ENCODE measurements at places on chromosomes 5 and 9. TPM values are rescaled to one million over a fixed set of nuclear protein-coding genes. Genes with fewer than 3 reads are reported as not detected.

GRCh38 chr5:169242175-169242848 lies 58.6 kb downstream of the SLIT3 start:
- no peak for DNase-seq

GRCh38 chr5:73272351-73272750 lies 99.4 kb downstream of the TMEM174 start:
- DNase-seq: no peak

DNA sequence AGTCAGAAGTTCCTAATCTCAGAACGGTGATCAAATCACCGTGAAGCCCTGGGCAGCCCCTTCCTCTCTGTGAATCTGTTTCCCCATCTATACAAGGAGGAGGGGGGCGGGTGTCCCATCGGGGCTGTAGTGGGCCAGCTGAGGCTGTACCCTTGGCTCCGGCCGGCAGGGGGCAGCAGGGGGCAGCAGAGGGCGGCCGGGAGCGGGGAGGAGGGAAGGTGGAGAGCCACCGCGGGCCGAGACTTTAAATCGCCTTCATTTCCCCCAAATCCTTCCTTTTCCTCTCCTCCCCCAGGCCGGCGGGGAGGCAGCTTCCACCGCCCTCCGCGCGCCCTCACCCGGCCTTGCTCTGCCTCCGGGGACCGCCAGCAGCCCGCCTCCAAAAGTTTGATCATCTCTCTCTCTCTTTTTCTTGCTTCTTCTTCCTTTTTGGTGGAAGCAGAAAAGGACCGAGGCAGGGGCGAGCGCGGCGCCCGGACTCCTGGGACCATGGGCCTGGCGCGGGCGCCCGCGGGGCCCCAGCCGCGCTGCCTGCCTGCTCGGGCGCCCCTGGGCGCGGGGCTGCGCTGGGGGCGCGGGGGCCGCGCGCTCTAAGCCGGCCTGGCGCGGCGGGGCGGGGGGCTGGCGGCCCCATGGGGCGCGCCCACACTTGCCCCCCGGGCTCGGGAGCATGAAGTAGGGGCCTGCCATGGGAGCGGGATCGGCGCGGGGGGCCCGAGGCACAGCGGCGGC lies at the start of gene COL27A1:
Gene COL27A1 (plus strand): TSS at position 275 of the 732 bp plus-strand sequence. CDS start 414 bp downstream, at position 689.
- peak; percentile 79 for DNase-seq

DNA sequence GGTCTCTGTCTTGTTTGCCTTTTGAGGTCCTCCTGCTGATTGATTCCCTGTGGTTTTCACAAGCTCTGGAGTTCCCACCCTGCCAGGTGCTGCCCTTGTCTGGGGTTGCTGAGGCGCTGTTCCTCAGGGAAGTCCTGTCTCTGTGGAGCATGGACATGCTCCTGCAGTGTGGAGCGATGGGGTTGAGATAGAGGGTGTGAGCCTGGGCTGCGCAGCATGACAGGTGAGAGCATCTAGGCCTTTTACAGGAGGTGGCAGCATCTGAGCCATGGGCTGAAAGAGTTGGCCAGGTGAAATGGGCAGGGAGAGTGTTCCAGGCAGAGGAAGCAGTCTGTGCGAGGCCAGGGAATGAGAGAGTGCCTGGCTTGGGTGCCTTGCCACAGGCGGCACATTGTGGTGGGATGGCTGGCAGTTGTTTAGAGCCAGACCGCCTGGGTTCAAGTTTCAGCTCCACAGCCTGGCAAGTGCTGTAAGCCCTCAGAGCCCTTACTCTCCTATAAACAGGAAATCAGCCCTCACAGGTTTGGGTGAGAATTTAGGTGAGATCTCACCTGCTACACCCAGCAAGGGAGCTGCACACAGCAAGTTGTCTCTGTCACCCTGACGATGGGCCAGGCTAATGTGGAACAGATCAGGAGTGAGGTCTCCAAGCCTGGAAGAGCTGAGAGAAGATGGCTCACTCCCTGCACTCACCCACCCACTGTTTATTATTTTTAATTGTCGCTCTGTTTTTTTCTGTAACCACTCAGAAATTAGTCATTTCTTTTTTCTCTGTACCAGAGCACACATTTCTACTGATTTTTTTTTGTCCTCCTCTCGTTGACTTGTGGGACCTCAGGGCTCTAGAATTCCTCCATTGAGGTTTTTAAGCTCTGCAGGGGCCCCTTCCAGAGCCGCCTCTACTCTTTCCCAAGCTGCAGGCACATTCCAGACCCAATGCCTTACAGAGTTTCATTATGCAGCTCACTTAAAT lies 19.6 kb downstream of the TCOF1 start:
- no peak for DNase-seq

- no peak for DNase-seq
These were observed 28.5 kb downstream of the KCNMB1 start for GRCh38 chr5:170360709-170361108.

DNA sequence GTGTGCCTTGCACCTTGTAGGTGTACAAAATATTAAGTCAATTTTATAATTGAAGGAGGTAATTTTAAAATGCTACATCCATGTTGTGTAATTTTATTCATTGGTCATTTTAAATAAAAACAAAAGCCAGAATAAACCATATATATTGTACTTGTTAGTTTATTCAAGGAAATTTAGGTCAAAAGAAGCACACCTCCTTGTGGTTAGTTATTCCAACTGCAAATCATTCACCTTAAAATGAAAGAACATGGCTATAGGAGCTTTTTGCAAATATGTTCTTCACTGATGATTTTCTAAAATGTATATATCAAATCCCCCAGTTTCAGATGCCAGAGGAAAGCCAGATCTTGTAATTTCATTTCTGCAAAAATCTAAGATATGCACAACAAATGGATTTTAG lies 5.4 kb upstream of the MOCS2 start:
- DNase-seq: no peak

DNA sequence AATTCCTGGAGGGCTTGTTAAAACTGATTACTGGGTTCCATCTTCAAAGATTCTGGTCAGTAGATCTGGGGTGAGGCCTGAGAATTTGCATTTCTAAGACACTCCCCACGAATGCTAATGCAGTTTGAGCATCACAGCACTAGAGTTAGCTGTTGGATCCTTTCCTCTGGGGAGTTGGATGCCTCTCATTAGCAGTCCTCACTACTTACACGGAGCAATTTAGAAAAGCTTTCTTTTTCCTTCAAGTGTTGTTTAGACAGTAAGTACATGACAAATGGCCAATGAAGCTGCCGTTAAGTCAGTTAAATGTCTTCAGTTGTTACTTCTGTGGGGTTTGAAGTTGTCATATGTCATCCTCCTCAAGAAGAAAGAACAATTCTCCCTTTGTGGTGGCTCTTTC lies 74.9 kb upstream of the HMHB1 start:
- DNase-seq: no peak

DNA sequence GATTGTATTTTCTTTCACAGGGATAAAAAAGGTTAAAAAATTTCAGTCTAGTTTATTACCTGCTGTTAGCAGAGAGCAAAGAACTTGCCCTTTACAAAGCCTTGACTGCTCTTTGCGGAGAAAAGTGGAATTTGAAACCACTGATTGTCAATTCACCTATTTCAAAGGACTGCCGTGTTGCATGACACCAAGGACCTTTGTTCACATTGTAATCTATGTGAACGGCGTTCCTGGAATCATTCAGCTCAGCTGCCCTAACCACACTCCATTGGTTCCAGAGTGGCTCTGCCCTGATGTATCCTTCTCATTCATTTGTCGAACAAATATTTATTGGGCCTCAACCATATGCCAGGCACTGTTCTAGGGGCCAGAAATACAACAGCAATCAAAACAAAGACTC lies 377.5 kb upstream of the RFX3 start:
- DNase-seq: no peak

- no peak for DNase-seq
These were observed 70.1 kb upstream of the NXNL2 start for GRCh38 chr9:88464851-88465250.

GRCh38 chr5:128538000-128538249 lies at the start of gene FBN2:
TSS of gene FBN2 (minus strand) at chr5:128538245. CDS start at chr5:128537603, 642 bp downstream.
- no peak for DNase-seq

GRCh38 chr5:88680253-88681132 lies 202.5 kb downstream of the MEF2C start:
- no peak for DNase-seq

- DNase-seq: no peak
These were observed 144.3 kb downstream of the GIN1 start for GRCh38 chr5:102975457-102976182.

DNA sequence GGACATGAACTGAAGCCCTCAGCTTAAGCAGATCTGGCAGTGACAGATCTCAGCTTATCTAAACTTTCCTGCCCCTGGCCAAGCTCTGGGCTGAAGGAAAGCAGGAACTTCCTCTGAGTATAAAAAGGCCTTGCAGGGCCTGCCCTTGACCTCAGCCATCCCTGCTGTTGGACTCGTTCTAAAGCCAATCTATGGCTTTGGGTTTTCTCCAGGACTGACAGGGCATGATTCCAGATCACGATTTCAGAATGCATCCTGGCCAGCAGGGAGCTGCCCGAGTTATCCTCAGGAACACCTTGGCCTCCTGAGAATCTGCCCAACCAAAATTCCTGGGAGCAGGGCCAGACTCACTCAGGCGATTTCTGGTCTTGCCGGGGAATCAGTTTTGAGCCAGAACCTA lies 502.7 kb downstream of the TLE4 start:
- no peak for DNase-seq

DNA sequence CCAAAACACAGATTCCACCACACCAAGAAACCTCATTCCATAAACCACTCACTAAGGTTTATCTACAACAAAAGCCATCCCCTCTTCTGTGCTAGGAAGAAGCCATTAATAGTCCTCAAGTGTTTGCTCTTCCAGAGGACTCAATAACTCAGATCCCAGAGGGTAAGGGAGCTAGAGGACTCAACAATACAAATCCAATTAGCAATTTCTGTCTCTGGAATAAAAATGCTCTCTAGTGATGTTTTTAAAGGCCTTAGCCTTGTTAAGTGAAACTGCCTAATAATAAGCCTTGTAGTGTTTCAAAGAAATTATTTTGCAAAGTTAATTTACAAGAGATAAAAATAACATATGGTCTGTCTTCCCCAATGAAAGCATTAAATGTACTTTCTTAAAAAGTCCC lies 942.4 kb downstream of the CDH12 start:
- DNase-seq: no peak

GRCh38 chr5:4576161-4576748 lies 563.9 kb upstream of the ADAMTS16 start:
- DNase-seq: no peak

DNA sequence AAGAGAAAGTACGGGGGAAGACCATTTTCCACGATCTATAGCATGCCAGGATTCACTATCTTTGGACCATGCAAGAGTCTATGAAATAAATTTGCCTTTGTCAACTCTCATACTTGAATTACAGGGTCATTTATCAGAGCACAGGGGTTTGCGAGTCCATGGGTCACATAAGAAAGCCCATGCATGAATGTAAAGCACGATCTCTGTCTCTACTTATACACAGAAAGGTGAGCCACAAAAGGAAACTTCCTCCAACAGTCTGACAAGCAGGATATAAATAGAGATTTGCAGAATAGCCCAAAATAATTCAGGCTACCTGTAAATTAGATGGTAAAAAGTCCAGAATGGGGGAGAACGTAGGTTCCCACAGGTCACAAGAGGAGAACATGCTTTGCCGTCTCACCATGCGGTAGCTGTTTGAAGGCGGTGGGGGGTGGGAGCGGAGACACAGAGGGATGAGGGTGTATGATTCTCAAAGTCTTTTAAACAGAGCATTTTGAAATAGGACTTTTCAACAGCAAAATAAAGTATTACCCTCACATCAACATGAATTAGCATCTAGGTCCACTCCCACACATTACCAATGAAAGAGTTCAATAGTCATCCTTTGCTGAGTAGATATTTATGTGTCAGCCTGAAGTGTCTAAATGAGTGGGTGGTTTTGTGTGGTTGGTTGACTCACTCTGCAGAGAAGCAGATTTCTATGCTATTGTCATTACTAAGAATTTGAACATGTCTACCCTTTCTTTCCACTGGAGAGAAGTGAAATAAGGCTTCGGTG lies 279.7 kb downstream of the EBF1 start:
- DNase-seq: no peak

GRCh38 chr9:113520109-113520642 lies 56.6 kb downstream of the RGS3 start:
- no peak for DNase-seq

DNA sequence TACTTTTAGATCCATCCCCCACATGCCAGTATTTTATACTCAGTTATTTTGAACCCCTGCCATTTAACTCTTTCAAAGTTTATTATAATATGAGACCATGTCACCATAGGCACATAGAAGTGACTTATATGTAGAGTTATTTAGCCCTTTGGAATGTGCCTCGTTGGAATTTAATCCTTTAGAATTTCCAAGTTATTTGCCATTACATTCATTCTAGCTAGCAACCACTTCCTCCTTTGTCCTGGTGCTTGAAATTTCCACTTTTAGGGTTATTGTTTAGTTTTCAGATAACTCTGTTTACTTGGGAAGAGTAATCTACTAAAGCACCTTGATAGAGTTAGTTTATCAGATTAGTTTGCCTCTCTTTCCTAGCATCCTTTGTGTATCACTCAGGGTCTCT lies 82.8 kb upstream of the TLE1 start:
- DNase-seq: no peak

- DNase-seq: no peak
These were observed 36.0 kb downstream of the RCL1 start for GRCh38 chr9:4828761-4829160.

DNA sequence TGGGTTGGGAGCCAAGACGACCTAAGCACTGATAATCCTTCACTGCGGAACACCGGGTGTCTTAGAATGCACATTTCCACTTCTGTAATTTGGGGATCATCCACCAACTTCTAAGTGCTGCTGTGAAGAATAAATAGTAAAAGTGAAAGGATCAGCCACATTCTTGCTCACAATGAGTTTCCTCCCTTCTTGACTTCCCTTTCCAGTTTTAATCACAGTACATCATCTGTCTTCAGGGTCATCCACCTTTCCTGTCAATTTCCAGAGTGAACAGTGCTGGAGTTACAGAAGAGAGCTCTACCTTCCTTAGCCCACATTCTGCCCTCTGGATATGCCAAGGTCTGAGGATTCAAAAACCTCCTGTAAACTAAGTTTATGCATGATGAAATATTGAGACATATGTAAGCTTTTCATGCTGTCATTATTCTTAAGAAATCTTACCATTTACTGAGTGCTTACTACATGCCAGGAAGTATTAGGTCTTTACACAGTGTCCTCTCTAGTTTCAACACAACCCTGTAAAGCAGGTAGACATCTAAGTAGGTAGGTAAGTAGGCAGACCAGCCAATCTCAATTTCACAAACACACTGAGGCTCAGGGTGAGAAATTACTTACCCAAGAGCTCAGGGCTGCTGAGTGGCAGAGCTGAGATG lies 105.2 kb downstream of the CDK5RAP2 start:
- DNase-seq: no peak

- DNase-seq: no peak
These were observed 95.9 kb upstream of the SPRY4 start for GRCh38 chr5:142420561-142421227.

SPATA31E1 gene
- not detected for total RNA-seq

DRD1 gene
- total RNA-seq: not detected

SIMC1 gene
- 5.2 TPM for total RNA-seq

SPINK5 gene
- total RNA-seq: 2.3 TPM

TAF1L gene
- total RNA-seq: not detected

MELK gene
- 0.24 TPM for total RNA-seq

GTF3C4 gene
- total RNA-seq: 9.1 TPM

DAB2IP gene
- total RNA-seq: 38.0 TPM

MEIKIN gene
- not detected for total RNA-seq

FAM221B gene
- not detected for total RNA-seq

CENPP gene
- 1.1 TPM for total RNA-seq

BAAT gene
- total RNA-seq: not detected

SLC2A6 gene
- total RNA-seq: 4.3 TPM

Data from right atrium auricular region (tissue), 2 donors.